ENCODE measurements at places on chromosomes 12 and 14.

DNA sequence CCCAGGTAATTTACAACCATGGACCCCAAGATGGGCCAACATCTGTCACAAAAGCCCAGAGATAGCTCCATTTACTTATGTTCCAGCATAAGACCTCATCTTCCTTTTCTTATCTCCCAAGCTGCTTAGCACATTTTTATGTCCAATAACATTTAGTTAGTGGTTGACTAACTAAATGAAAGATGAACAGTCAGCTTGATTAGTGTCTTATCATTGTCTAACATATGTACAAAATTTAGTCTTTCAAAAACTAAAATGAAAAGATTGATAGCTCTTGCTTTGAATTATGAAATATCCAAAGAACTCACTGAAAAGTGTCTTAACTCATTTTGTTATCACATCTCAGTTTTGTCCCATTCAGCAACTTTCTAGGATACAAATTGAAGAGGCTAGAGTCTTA is 163.1 kb upstream of the EGLN3 start:
- no peak for DNase-seq

DNA sequence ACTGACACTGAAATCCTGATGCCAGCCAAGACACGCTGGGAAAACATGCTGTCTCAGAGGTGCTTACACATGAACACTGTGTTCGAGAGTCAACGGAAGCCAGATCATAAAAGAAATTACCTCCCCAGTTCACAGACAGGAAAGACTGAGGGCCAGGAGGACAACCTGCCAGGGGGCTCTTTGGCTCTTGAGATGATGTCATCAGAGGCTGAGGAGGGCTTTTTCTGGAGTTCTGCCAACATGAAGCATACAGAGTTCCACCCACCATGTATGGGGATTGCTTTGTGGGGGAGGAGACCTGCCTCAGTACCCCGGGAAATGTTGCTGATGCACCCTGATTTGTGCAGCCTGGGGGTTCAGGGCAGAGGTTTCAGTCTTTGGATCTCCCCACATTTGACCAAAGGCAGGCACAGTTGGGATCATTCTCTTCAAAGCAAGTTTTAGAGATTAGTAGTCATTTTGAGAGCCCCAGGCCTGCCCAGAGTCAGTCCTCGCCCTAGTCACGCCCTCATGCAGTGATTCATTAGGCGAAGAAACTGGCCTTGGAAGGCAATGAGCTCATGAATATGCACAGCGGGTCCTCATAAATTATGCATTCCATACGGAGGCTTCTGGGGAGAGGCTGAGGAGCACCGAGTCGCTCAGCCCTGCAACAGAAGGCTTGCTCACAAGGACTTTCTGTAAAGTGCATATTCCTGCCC is 34.9 kb upstream of the EML1 start:
- no peak for DNase-seq

DNA sequence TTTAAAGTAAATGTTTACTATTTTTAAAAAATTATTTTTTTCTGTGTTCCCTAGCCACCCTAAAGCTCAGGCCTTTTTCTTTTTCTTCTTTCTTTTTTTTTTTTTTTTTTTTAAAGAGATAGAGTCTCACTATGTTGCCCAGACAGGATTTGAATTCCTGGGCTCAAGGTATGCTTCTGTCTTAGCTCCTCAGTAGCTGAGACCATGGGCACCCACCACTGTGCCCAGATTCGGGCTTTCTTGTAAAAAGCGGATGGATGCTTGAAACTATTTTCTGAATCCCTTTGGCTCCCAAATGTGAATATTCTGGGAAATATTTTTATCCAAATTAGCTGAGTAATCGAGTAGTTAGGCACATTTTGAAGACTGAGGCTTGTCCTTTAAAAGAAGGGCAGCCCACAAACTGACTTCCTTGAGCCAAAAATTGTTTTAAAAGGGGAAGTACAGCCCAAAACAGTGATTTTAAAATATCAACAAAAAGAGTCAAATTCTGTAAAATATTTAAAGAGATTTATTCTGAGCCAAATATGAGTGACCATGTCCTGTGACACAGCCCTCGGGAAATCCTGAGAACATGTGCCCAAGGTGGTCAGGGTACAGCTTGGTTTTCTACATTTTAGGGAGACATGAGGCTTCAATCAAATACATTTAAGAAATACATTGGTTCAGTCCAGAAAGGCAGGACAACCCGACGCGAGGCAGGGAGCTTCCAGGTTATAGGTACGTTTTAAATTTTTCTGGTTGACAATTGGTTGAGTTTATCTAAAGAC is 28.8 kb upstream of the HIGD1C start:
- DNase-seq = no peak

DNA sequence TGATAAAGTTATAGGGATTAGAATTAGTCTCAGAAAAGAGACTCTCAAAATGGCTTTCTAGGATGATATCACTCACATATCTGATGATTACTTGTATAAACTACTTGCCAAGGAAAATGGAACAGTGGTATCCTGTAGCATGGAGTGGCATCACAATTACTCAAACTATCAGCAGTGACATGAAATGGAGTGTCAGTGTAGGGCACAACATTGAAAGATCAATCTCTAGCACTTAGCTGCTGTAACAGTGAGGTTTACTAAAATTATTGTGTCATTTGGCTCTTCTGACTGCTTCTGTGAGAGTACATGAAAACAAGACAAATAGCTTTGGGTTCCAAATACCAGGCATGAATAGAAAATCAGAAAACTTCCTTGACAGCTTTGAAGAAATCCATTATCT is 6.7 kb upstream of the MAP4K5 start:
- DNase-seq = no peak

GRCh38 chr12:15842108-15842507 is 40.1 kb upstream of the STRAP start:
- DNase-seq = no peak

GRCh38 chr12:92769124-92769901 is 66.5 kb downstream of the PLEKHG7 start:
- no peak for DNase-seq

- DNase-seq = no peak
These were observed 56.6 kb downstream of the SCN8A start for GRCh38 chr12:51647647-51648046.

- DNase-seq = no peak
These were observed 101.5 kb downstream of the ELK3 start for GRCh38 chr12:96295532-96296160.

DNA sequence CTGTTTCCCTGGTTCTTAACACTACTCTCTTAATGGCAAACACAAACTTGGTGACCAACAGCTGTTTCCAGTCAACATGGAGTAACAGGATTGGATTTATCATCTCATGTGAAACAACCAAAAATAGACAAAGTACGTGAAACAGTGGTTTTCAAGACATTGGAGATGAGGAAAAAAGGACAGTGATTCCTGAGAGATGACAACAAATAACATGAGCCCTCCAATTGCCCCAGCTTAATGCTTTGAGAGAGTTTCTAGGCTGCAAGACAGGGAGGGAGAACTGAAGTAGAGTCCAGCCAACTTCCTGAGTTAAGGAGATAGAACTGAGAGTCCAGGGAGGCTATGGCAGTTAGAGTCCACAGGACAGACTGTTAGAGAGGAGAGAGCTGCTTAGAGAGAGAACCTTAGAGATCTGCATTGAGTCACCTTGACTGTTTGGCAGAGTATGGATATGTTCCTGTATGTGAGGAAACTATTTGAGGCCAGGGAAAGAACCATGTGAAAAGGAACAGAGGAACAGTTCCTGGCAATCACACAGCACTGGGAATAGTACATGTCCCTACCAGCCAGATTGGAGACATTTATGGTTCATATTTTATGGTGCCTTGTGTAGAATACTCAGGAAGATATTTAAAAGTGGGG is 106.4 kb downstream of the PCNX1 start:
- no peak for DNase-seq

All from NCI-H1048 (cell line).